Activated CD4-positive, CD25-positive, alpha-beta regulatory T cell treated with anti-CD3 and anti-CD28 coated beads, Interleukin-2, amount 50 U/mL, for 24 hours (primary cell): ENCODE measurements at places on chromosomes 3 and 15.
A peak's percentile ranks its signal among the peaks of the same experiment; 100 is the strongest.

DNA sequence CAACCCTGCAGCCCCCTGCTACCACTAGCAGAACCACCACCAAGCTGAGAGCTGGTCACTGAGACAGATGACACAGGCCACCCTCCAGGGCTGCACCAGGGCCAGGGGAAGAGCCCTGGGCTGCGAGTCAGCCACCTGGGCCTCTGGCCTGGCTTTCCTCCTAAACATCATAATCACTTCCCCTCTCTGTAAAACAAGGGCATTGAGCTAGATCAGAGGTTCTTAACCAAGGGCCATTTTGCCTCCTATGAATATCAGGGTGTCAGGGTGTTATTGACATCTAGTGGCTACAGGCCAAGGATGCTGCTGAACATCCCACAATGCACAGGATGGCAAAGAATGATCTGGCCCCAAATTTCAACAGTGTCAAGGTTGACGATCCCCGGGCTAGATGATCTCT is 25.2 kb downstream of the TLE3 start:
- ATAC-seq: no peak

- no peak for ATAC-seq
These were observed 5.8 kb upstream of the PLOD2 start for GRCh38 chr3:146166826-146167225.

GRCh38 chr15:72192416-72192815 is 5.2 kb downstream of the GRAMD2A start:
- no peak for ATAC-seq

GRCh38 chr3:33717616-33717865 is 513 bp downstream of the CLASP2 start:
- peak; percentile 60 for ATAC-seq

GRCh38 chr3:172675441-172676193 is 35.2 kb downstream of the NCEH1 start:
- no peak for ATAC-seq

- no peak for ATAC-seq
These were observed 15.7 kb downstream of the GK5 start for GRCh38 chr3:142209655-142210054.

DNA sequence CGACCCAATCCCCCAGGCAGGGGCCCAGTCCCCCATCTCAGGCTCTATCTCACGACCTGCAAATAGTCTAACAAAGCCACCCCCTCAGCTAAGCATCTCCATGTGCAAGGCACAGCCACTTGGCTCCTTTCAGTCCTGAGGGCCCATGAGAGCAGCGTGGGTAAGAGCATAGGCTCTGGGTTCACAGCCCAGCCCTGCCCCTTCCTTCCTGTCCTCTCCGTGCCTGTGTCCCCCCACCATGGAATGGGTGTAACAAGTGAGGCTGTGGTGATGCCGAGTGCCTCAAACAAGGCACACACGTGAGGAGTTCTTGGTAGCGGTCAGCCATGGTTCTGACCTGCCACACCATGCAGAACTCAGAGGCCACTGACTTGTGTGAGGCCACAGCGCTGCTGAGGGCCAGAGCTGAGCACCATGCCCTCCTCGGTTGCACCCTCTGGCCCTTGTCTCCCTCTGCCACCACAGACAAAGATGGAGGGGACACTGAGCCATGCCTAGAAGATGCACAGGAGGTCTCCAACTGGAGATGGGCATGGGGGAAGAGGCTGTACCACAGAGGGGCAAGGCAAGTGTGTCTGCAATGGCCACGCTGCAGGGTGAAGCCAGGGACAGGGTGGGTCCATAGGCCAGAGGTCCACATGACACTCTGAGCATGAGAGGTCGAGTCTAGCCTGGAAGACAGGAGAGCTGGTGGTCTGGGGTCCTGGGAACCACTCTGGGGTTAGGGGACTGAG is 10.0 kb downstream of the TPRA1 start:
- no peak for ATAC-seq

DNA sequence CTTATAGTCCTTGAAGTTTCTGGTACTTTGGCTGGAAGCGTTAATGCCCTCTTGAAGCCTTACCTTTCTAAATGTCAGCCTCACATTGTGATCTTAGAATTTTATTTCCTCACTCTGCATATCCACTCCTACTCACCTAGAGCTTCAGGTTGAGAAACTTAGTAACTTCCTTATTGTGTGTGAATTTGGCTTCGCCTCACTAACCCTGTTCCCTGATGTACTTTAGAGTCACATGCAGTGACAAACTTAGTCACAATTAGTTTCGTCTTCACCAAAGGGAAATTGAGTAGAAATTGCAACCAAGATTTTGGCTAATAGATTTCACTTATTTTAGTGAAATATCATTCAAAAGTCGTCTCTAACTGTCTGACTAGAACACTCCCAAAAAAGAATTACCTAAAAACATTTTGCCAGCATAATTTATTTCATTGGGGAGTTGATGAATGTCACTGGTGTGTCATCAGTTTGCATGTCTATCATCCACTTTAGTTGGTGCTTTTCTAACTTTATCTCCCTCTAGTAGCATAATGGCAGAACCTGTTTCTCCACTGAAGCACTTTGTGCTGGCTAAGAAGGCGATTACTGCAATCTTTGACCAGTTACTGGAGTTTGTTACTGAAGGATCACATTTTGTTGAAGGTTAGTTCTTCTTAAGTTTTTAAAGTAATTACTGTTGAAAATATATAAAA is 960 bp downstream of the MFN1 start:
- ATAC-seq: peak; percentile 27

DNA sequence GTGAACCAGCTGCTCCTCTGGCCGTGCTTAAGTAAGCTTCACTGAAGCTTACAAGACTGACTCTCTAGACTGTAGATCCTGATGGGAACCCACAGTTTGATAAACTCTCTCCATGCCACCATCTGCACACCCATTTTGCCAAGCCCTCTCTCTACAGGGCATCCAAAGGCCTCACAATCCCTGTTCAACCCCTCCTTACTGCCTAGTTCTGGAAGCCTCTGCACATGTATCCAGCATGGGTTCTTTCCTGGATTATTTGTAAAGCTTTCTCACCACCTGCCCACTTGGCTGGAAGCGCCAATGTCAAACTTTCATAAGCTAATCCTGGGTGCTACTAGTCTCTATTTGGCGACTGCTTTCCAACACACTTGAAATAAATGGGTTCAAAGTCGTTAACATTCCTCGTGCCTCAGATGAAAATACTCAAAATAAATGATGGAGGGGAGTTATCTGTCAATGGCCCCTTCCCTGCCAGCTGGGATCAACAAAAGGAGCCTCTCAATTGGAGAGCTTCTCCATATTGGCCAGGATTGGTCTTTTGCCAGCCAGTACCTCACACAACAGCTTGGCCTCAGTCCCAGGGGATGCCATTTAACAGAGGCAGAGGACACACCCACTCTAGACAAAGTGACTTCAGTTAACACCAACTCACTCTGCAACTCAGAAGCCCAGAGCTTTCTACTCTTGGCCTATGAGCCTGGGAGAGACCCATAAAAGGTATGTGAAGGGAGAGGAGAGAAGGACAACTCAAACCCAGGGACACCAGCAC is 48.1 kb downstream of the SH3BP5 start:
- ATAC-seq: no peak

GRCh38 chr3:101527906-101528305 is 14.9 kb upstream of the SENP7 start:
- ATAC-seq: no peak

GRCh38 chr3:150237490-150237889 is 170.6 kb upstream of the TSC22D2 start:
- ATAC-seq: no peak

- no peak for ATAC-seq
These were observed 17.3 kb upstream of the GBE1 start for GRCh38 chr3:81778678-81779182.

DNA sequence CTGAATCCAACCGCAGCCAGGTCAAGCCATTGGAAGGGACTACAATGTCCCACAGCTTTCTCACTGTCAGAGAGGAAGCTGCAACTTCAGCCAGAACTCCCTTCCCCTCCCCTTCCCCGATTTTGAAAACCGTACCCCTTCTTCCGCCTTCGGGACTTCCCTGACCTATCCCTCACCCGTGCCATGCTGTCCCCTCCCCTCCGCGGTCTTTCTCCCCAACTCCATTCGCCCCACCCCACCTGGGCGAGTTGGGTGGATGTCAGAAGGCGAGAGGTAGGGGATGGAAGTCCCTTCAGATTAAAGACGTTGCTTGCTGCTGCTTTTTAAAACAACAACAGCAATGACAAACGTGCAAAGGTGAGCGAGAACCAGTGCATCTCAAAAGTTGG is 723 bp downstream of the CPNE4 start:
- ATAC-seq: no peak

DNA sequence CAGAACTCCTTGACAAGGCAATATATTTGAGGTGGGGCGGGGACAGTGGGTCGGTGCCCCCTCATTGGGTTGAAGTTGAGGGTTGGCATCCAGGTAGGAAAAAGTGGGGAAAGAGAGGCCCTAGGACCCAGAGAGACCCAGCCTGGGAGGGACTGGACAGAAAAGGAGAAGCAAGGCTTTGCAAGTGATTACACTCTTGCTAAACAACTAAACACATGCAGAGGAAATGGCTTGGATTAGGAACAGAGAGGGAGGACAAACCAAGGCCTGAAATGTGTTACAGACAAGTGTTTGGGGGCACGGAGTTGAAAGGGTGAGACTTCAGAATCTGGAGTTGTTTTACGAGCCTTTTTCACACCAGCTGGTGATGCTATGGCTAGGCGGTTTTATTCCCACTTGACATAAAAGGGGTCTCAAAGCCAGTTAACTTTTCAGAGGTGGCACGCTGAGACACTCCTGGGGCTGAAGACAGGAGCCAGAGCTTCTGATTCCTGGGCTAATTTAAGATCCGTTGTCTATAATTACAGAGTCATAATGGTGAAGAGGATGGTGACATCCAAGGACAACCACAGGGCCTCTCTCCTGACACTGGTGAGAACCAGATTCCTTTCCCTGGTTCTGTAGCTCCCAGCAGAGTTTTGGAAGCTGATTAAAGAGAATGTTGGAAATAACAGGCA is 7.7 kb upstream of the KCTD6 start:
- ATAC-seq: no peak

DNA sequence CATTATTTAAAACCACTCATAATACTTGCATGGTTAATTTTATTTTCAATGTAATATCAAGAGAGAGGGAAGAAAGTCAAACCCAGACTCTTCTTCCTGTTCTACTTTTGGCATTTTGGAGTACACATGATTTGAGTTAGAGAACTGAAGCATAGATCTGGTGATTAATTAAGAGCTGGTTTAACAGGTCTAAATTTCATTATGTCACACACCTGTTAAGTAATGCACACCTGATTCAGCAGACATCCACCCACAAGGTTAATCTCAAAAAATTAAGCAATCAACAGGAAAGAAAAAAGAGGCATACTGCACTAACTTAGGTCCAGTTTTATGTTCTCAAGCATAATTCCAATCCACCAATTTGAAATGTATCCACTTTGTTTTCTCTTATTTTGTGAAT is 101.1 kb upstream of the ICE2 start:
- ATAC-seq: peak; percentile 11

DNA sequence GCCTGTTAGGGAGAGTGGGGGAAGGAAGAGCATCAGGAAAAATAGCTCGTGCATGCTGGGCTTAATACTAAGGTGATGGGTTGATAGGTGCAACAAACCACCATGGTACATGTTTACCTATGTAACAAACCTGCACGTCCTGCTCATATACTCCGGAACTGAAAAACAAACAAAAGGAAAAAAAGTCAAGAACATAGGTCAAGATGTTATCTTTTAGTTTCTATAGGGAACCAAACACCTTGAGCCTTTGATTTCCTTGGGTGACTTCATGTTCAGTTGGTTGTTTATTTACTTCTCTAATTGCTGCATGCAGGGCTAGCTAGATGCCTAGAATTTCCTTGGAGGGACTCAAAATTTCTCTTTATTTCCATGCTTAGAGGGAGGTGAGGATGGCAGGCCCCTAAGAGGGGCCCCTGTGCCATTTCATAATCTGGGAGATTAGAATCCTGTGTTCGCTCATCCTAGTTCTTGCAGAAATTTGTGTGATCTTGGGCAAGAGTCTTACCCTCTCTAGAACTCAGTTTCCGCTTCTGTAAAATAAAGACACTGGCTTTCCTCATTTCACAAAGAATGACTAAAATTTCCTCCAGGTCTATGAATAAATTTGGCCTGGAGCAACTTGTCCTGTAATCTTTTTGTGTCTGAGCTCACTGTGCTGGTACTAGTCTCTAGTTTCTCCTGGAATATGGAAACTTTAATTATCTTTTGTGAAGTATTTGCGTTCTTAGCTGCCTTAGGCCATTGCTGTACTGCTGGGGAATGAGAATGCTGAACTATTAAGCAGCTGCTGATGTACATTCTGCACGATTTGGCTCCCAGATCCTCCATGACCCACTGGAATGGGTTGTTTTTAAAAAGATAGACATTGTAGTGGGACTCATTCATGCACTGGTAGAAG is 457.5 kb downstream of the EDEM1 start:
- ATAC-seq: no peak

GRCh38 chr3:128523591-128523990 is 30.6 kb upstream of the GATA2 start:
- no peak for ATAC-seq

DNA sequence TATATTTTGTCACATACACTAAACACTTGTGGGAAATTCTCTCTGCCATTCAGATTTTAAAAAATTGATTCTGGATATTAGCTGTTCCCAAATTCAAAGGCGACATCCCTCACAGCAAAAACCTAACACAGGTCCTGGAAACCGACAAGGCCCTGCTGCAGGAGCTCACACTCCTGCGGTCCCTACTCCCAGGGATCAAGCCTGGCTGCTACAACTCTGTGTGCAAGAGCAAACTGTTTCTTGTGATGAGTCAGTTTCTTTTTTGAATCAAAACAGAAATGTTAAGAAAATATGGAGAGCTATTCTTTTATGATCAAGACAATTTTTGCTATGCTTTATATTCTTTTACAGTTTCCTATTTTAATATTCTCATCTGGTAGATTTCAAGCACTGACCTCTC is 51.0 kb upstream of the TJP1 start:
- ATAC-seq: no peak

DNA sequence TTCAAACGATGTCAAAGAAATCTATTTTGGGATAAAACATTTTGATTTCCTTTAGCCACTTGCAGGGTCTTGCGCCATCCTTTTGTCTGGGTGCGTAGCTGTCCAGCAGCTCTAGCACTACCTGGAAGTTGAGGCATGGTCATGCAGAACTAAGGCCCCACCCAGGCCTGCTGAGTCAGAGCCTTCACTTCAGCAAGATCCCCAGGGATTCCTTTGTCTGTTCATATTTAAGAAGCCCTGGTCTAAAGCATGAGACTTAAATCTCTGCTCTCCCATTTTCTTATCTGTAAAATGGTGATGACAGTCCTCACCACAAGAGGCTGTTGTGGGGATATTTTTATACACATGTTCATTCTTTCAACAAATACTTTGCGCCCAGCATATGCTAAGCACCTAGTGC is 99.0 kb upstream of the CTDSPL start:
- no peak for ATAC-seq

GRCh38 chr3:135650309-135650708 is 315.2 kb upstream of the PPP2R3A start:
- no peak for ATAC-seq
